Cortex of kidney (tissue), 1 donor: ENCODE measurements at places on chromosomes 6 and 20.

GRCh38 chr6:26336355-26337198 lies 28.4 kb upstream of the BTN3A2 start:
- no peak for DNase-seq

DNA sequence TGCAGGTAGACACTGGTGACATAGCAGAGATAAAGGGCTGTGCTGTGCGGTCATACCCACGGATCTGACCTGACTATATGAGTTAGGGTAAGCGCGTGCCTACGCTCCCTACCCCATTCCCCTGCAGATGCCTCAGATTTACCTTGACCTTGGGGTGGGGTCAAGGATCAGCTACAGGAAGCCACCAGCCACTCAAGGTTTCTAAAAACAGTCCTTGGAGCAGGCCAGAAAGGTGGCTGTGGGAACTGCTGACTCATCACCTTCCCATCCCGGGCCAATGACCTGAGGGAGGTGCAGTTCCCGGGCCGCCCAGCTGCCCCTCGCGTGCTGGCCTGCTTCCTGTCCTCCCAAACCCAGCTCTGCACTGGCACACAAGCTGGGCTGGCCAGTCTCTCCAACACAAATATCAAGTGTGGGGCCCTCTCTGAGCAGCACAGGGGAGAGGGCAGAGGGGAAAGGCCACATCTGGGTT lies 23.0 kb downstream of the KCNK5 start:
- no peak for DNase-seq

- no peak for DNase-seq
These were observed 88.2 kb downstream of the TOX2 start for GRCh38 chr20:44002861-44003260.

- DNase-seq = no peak
These were observed 304 bp downstream of the PBX2 start for GRCh38 chr6:32189742-32190053.

DNA sequence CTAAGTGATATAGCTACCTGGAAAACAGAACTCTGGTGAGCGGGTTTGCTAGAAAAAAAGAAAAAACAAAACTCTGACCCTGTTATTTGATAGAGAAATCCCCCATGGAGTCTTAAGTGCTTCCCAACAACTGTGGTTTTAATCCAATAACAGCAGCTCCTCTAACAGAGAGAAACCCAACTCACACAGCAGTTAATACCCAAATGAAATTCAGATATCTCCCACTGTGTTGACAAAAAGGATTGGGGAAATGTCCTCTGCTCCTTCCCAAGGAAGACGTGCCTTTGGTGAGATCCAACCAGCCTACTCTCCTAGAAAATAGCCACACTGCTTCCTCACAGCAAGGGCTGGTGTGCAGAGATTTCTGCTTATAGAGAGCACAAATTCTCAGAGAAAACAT lies 200.4 kb upstream of the FBXL4 start:
- DNase-seq = no peak

- DNase-seq = no peak
These were observed 46.7 kb downstream of the TBC1D7 start for GRCh38 chr6:13281686-13282085.

DNA sequence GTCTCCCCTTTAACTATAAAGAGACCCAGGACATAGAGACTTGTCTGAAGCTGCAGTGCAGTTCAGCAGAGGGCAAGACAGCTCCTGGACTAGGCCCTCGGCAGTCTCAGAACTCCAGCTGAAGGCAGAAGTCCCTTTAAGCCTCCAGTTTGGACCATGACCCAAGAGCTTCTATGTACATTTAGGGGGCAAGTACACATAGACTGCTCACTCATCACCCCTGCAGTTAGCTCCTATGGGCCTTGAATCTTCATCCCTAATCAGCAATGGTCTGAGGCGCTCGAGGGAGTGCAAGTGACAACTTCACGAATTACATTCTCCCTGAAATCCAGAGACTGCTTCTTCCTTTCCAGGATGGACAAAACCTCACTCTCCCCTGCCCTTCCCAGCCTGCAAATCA lies 47.4 kb downstream of the KCNK5 start:
- DNase-seq = no peak

DNA sequence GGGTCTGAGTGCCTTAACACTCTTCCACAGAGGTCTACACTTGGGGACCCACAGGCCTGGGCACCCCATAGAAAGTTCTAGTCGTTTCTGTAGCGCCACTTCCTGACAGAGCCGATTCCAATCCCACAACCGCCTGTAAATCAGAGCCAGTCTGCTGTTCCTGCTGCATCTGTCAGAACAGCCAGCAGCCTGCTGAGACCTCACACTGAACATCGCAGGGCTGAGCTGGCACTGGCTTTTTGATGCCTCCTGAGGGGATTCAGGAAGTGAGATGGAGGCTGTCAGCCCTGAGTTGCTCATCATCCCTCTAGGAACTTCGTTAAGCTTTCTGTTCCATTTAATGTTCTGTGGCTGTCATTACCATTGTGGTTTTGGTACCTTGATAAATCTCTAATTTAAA lies 48.9 kb downstream of the DCBLD1 start:
- DNase-seq = no peak
